T follicular helper cell (primary cell): ENCODE measurements at places on chromosomes 7 and 10.
A peak's percentile ranks its signal among the peaks of the same experiment; 100 is the strongest.

DNA sequence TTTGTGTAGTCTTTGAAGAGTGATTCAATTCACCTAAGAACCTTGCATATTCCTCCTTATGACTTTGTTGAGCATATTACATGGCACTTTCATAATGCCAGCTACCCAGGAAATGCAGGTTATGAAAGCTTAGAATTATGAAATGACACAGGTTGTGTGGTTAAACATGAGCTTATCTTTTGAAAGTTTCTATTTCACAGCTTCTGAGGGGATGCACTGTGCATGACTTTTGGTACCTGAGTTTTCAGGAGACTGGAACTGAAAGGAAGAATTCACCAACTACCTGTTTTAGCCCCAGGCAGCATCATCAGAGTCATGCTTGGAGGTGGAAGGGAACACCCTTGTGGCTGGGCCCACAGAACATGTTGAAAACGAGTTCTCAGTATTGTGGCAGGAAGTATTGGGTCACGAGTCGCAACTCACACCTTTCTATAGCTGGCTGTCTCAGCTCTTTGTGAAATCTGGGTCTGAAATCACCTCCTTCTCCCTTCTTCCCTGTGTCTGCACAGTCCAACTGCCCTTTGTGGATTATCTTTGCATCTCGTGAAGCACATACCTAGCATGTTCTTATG is 228.2 kb downstream of the PTEN start:
- DNase-seq, result peak; percentile 36

DNA sequence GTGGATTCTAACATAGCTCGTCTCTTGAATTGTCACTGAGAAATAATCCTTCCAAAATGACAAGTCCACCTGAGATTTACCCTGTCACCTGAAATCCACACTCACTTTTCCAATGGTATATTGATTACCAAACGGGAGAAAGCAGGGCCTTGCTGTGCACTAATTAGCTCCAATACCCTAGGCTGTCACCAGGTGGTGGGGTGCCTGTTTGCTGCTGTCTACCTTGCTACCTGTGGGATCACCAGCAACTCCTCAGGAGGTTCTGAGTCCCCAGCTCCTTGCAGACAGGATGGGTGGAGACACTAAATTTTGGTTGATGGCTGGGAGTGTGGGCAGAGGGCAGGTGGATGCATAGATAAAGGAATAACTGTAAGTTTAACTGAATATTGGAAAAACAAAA is 237.2 kb upstream of the ZNF32 start:
- no peak for DNase-seq

- no peak for DNase-seq
Observed at GRCh38 chr7:22251281-22251680, 105.7 kb downstream of the RAPGEF5 start.

DNA sequence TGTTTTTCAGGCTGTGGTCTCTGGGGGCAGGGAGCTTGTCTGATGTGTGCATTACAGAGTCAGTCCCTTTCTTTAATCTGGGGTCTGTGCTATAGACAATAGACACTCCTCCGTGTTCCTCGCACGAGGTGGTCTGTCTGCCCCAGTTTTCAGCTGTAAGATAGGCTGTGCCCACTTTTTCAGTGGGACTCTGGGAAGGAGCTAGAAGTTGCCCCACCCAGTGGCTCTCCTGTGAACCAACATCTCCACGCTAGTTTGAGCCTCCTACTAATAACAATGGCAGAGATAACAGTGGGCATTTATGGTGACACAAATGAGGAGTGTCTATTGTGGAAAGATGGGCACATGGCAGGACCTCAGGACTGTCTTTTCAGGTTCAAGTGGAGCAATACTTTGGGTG is 44.0 kb downstream of the ADRB1 start:
- DNase-seq, result no peak

- DNase-seq, result no peak
Observed at GRCh38 chr10:120688928-120689327, 162.2 kb upstream of the WDR11 start.

GRCh38 chr7:115478426-115478825 is 552.1 kb downstream of the TFEC start:
- no peak for DNase-seq

DNA sequence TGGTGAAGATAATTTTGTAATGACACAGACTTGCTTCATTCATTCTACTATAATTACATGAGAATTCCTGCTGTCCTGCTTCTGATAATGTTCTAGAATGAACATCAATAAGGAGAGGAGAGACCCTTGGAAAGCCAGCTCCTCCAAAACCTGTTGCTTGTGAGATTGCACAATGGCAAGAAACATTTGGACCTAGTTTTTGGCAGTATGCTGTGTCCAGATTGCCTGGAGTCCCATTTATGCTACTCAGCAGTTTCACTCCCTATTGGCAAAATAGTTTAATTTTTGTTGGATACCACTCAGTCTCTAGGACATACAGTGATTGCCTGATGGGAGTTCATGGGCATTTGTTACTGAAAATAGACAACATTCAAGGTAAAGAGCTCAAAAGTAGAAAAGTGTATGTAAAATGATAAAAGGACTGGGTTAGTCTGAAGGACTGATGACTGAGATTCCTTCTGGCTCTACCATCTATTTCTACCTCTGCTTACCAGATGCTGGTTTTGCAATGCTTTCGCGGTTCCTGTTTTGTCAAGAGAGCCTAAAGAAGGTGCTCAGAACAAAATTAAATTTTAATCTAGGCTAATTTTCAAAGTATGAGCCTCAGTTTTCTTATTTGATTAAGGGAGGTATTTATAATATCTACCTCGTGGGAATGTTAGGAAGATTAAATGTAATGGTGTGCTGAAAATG is 8.0 kb upstream of the ACTR3B start:
- DNase-seq, result no peak

DNA sequence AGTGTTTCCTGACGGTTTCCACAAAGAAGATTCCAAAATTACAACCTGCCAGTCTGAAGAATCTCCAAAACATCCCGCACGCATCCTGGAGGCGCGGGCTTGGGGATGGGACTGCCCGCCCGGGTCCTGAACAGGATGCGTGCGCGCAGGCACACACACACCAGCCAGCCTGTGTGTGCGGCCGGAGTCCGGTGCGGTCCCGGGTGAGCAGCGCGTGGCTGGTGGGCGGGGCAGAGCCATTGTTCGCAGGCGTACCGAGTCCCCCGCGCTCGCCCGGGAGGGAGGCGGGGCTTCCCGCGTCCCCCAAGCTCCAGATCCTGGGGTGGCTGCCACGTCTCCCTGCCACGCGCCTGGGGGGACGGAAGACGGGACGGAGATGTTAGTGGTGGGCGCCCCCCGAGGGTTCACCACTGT is 675 bp upstream of the SCD start:
- peak; percentile 30 for DNase-seq

GRCh38 chr7:17948526-17949238 is 8.4 kb upstream of the SNX13 start:
- no peak for DNase-seq

DNA sequence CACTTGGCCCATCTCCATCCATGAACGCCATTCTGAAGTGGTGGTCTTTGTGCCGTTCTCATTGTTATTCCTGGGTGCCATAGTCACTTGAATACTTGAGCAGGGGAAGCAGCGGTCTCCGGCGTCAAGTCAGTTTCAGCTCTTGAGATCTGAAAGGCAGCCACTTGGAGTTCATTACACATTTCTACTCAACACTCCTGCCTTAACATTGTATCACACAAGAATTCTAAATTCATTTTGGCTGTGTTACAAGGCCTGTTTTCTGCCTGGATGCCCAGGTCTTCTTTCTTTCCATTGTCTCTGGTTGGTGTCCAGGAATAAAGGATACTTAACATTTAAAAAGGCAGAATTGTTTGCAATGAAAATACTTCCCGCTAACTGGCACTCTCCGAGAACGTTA is 69.0 kb upstream of the RAB11FIP2 start:
- DNase-seq, result no peak

DNA sequence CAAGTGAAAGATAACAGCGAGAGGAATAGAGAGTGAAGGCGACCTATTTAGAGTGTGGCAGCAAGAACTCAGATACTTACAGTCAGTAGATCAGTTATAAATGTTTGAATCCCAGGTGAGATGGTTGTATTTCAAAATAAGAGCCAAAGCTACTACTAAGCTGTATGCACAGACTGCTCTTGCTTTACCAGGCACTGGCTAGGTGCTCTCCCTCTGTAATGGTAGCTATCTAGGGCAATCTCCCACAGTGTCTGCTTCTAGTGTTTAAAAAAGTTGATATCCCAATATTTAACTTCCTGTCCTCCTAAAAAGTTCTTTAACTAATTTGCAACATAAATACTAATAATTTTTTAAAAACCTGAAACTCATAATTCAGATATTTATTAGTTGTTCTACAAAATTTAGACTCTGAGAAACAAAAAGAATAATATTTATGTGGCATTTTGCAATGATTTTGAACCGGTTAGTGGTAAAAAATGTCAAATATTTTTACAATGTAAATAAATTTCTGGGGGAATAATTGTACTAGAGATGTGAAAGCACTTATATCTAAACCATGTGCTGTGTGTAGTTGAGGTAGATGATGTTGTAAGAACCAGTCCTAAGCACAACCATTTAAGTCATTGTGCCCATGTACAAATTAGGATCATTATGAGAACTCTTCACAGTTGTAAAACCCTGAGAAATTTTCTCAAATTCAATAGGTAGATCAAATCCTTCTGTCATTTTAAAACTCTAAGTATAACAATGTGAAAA is 349.3 kb upstream of the SEMA3D start:
- no peak for DNase-seq

DNA sequence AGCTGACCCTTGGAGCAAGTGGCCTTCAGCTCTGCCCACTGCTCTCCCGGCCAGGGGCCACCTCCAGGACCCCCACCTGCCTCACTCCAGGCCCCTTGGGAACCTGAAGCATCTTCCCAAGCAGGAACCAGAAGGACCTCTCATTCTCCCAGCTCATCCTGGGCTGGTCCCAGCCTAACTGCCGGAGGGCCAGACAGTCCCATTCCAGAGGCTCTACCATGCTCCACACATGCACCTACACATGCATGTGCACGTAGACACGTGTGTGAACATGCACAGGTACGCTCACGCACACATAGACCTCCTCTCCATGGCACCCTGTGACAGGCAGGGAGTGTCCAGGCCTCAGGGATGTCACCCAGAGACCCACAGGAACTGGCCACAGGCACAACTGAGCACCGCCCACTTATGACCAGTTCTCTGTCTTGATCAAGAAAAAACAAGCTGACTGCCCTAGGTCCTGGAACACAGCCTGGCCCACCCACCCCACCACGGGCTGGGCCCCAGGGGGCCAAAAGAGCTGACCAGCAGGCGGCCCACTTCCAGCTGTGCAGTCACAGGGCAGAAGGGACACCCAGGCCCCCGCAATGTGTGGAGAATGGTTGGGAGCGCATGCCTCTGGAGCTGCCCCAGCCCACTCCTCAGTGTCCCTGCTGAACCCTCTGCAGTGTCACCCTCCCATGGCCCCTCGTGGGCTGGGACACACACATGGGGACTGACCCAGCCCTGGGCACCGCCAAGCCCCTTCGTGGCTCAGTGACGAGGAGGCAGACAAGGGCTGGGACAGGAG is 43.4 kb downstream of the CAMK2B start:
- DNase-seq, result no peak

GRCh38 chr7:1693991-1694524 is 24.0 kb downstream of the ELFN1 start:
- no peak for DNase-seq

GRCh38 chr7:70703785-70704184 is 428.2 kb upstream of the GALNT17 start:
- no peak for DNase-seq

DNA sequence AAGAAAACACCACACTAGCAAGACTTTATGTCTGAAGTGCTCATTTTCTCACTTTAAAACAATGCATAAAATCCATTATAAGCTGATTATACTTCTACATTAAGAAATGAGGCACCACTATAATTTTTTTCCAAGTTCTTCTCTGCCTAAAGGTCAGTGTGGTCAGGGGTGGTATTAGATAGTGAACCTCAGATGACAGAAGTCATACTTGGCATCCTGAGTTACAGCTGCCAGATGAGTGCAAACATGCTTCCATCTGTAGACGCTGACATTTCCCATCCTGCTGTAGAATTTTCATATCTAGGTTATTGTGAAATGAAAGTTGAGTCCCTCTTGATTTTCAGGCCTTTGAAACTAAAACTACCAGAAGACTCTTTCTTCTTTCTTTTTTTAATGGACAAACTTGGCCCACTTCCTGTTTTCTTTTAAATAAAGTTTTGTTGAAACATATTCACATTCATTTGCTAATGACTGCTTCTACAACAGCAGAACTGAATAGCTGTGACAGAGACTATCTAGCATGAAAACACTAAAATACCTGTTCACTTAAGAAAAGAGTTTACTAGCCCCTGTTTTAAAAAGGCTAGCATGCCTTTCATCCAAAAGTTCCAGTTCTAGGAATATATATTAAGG is 900.8 kb downstream of the XPNPEP1 start:
- DNase-seq, result no peak

GRCh38 chr7:24372961-24373955 is 89.3 kb downstream of the NPY start:
- DNase-seq, result no peak

- DNase-seq, result no peak
Observed at GRCh38 chr7:15602236-15602635, 40.4 kb upstream of the AGMO start.

DNA sequence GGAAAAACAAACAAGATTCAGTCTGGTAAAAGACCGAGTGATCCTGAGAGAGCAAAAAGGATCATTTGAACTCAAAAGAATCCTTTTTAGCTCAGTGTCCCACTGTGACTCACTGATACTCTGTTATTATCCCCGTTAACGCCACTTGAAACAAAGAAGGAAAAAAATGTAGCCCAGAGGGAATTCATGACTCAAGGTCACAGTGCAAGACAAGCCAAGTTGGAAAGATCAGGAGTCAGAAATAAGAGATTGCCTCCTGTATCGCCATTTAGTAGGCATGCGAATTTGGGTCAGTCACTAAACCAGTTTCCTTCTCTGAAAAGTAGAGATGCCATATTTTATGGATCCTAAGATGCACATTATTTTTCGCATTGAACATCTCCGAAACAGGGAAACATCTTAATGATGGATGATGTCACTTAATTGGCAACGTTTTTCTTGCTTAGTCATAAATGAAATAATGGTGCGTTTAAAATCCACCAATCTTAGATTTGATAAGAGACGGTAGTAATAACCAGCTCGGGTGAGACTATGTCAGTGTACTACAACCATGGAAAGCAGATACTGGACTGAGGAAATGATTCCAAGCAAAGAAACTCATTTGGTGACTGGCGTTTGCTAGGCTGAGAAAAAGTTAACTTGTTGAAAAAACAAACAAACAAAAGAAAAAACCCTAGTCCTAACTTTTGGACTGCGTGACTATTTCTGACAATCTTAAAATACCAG is 502.0 kb upstream of the CELF2 start:
- no peak for DNase-seq

- no peak for DNase-seq
Observed at GRCh38 chr7:49790209-49790608, 16.8 kb downstream of the VWC2 start.

DNA sequence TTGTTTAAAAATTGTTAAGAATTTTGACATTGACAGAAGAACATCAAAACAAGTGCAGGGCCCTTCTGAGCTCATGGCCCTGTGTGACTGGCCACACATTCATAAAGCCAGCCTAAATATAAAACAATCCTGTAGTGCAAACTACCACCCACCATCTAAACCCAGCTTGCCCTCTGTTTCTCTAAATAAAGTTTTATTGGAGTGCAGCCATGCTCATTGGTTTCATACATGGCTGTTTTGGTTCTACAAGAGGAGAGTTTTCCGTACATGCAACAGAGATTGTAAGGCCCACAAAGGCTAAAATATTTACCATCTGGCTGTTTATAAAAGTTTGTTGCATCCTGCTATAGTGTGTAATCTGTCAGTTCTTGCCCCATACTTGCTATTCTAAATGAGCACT is 54.6 kb upstream of the TRIM24 start:
- no peak for DNase-seq
